ENCODE measurements at places on chromosomes 7 and 10.

DNA sequence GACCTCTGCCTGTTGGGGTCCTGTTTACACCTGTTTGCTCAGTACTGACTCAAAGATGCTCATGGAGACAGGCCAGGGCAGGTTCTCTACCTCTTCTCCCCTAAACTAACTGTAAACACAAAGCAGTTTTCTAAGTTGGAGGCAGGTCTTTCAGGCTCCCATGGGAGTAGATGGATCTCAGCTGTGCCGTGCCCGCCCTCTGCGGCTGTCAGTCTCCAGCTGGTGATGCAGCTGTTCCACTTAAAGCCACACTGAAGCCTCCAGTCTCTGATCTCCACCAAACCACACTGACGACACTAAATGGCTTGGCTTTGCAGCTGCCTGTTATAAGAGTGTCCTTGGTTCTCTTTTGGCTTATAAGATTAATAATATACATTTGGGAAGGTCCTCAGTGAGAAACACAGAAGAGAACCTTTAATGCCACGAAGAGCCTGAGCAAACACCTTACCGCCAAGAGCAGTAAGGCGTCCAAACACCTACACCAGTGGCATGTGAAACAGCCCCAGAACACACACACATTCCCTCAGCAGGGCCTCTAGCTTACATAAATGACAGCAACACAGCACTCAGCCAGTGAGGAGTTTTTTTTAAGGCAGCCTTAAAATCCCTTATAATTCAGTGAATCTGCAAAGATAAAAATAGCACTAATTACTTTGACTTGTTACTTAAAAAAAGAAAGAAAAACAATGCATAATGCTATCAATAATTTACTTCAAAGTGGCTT lies 60.4 kb upstream of the KCNIP2 start:
- no peak for DNase-seq

DNA sequence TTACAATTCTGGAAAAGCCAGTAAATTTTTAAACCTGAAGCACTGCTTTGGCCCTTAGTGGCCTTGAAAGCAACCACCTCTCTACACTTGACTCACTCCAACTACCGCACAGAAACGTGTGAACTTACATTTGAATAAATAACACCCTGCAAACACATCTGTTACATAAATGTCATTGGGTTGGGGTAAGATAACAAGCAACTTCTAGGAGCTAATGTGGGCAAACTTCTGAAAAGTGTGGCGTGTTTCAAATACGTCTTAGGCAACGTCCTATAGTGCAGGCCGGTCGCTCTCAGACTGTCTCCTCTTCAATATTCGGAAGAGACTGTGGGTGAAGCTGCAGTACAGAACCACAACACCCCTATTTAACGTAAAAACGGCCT lies 474 bp downstream of the ORC5 start:
- DNase-seq, result peak; percentile 3

GRCh38 chr10:113605268-113605978 lies 52.6 kb downstream of the HABP2 start:
- no peak for DNase-seq

- no peak for DNase-seq
Observed at GRCh38 chr10:50347394-50347802, 96.1 kb upstream of the ASAH2 start.

DNA sequence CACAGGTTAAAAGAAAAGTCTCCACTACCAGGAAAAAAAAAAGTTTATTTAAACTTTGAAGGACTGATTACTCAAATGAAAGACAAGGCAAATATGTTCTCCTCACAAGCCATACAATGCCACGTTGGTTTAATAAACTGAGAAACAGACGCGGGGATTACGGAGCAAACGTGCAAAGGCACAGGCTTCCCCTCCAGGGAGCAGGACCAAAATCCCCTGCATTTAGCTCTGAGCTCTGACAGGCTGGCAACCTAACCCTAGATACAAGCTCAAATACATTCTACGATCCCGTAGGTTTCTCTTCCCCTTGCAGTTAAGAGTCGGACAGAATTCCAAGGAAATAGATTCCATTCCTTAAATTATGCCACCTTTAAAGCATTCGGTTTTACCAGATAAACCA lies 7.7 kb upstream of the GRB10 start:
- DNase-seq, result no peak

- no peak for DNase-seq
Observed at GRCh38 chr7:101104193-101104713, 19.0 kb downstream of the TRIM56 start.

GRCh38 chr10:32377458-32378259 lies 30.7 kb upstream of the EPC1 start:
- DNase-seq, result peak; percentile 68

GRCh38 chr10:7130191-7130911 lies 280.5 kb downstream of the SFMBT2 start:
- DNase-seq, result no peak

- DNase-seq, result no peak
Observed at GRCh38 chr10:104041891-104042535, 43.7 kb downstream of the COL17A1 start.

- DNase-seq, result no peak
Observed at GRCh38 chr7:128804484-128804883, 12.7 kb downstream of the CCDC136 start.

Data from T-helper 1 cell (primary cell).